ENCODE measurements at places on chromosomes 1 and 21.

GRCh38 chr21:42226626-42227025 lies 7.7 kb downstream of the ABCG1 start:
- no peak for DNase-seq

GRCh38 chr1:15958793-15959192 lies 17.1 kb downstream of the ZBTB17 start:
- DNase-seq: no peak

GRCh38 chr21:41091616-41092015 lies 76.3 kb upstream of the BACE2 start:
- no peak for DNase-seq

- no peak for DNase-seq
These were observed 41.7 kb upstream of the GPR25 start for GRCh38 chr1:200831091-200831490.

DNA sequence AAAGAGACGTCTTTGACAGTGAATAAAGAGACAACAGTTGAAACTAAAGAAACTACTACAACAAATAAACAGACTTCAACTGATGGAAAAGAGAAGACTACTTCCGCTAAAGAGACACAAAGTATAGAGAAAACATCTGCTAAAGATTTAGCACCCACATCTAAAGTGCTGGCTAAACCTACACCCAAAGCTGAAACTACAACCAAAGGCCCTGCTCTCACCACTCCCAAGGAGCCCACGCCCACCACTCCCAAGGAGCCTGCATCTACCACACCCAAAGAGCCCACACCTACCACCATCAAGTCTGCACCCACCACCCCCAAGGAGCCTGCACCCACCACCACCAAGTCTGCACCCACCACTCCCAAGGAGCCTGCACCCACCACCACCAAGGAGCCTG lies 68.5 kb downstream of the TPR start:
- DNase-seq: no peak

DNA sequence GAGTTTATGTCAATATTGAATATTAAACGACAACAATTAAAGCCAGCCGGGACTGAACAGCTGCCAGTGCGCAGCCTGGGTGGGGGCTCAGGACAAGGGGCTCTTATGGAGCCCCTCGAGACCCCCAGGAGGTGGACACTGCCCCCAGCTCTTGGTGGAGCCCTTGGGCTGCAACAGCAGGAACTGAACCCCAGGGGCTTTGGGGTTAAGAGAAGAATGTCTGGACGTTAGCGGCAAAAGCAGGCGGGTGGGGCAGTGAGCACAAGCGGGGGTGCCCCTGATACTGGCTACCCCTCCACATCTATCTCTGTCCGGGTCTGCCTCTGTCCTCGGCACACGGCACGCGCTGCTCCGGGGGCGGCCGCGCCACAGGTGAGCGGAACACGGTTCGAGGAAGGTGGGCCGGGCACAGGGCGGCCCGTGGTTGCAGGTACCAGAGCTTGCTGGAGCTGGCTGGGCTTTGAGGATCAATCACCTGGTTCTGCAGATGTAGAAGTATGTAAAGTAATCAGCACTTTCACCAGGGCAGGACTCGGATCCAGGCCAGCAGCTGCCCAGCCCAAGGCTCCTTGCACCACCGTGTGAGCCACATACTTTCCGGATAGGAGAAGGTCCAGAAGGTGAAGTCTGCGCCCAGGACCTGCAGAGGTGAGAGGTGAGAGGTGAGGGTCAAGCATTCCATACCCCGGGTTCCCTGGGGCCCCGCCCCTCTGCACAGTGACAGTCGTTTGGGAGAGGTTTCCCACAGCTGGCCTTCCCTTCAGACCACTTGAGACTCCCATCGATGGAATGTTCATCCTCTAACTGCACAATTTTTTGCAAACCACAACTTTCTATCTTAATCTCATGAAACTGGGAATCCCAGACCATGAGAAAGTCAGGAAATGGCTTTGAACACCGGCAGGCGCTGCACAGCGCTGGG lies 12.4 kb upstream of the POFUT2 start:
- DNase-seq: no peak

- DNase-seq: no peak
These were observed 83.7 kb downstream of the TNFSF18 start for GRCh38 chr1:172966844-172967540.

DNA sequence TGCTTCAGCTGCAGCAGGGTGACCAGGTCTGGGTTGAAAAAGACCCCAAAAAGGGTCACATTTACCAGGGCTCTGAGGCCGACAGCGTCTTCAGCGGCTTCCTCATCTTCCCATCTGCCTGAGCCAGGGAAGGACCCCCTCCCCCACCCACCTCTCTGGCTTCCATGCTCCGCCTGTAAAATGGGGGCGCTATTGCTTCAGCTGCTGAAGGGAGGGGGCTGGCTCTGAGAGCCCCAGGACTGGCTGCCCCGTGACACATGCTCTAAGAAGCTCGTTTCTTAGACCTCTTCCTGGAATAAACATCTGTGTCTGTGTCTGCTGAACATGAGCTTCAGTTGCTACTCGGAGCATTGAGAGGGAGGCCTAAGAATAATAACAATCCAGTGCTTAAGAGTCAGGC lies 2.9 kb downstream of the C1QA start:
- DNase-seq: no peak

DNA sequence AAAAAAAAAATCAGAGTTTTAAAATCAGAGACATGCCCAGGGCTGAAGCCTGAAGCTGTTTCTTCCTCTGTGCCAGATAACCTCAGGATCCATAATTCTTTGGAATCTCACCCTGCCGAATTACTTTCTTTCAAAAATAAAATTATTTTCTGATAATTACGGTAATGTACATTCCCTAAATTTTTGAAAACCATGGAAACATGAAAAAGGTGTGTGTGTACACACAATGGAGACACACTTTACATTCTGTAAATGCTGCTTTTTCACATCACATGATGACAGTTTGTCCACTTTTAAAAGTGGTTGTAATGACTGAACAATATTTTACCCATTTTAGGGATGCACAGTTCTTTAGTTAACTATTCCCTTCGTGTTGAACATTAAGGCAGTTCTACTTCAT lies 21.5 kb downstream of the CRCT1 start:
- no peak for DNase-seq

- DNase-seq: no peak
These were observed 20.1 kb downstream of the KDM1A start for GRCh38 chr1:23039308-23039826.

- DNase-seq: no peak
These were observed 213.7 kb upstream of the CSF3R start for GRCh38 chr1:36696261-36696940.

DNA sequence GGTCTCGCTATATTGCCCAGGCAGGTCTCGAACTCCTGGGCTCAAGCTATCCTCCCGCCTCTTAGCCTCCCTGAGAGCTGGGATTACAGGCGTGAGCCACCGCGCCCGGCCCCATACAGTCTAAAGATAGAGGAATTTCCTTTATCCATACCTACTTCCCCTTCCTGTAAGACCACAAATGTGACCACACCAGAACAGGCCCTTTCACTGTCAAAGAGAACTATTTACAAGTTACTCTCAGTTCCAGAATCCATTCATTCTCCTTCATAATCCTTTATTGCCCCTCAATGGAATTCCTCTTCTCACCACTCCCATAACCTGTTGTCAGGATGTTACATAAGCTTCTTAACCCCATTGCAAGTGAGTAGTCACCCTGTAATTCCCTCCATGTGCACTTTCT lies 26.3 kb upstream of the SLC5A9 start:
- DNase-seq: no peak

DNA sequence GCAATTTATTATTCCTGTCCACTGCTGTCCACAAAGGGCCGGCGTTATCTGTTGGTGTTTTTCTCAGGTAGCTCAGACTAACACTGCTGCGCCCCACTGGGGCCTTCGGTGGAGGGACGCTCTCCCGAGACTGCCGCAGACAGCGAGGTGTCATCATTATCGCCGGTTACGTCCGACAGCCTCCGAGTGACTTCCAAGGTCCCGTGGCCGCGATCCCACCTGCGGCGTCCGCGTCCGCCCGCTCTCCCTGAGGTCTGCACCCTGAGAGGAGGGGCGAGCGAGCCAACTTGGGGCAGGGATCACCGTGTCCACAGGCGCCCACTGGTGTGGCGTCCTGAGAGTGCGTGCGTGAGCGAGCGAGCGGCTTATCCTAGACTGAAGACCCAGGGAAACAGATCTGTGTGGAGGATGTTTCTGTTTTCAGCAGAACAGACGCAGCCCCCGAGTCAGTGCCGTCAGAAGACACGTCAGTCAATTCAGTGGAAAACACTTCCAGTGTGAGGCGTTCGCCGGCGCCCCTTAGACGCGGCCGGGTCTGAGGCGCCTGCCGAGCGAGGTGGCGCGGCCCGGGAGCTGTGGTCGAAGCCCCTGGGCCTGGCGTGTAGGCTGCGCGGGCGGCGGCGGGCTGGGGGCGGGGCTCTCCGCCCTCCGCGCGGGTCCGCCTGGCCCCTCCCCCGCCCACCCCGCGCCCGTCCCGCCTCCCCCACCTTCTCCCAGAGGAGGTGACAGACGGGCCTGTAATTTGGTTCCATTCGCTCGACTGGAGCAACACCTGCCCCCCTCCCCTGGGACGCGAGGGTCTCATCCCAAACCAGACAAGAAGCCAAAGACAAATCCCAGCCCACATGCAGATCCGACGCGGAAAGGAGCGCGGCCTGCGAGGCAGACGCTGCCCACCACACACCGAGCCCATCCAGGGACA lies 12.6 kb downstream of the NHLH2 start:
- no peak for DNase-seq

DNA sequence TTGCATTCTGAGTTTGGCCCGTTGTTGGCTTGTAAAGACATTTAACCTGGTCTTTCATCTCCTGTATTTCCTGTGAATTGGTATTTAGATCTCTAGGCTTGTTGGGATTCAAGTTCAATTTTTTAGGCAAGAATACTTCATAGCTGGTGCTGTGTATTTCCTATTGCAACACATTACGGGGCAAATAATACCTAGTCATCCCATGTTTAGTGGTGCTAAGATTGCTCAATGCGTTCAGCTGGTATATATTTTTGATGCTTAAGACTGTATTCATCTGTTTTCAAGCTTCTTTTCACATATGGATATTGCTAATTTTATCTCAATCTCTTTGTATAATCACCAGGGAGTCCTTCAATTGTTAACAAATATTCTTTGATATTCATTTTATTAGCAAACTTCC lies 87.5 kb upstream of the ZBTB18 start:
- DNase-seq: no peak

GRCh38 chr1:119748040-119748439 lies 20.7 kb downstream of the HMGCS2 start:
- no peak for DNase-seq

All from HT-29 (cell line).